ENCODE measurements at places on chromosomes 5 and 9. TPM values are rescaled to one million over a fixed set of nuclear protein-coding genes. Genes with fewer than 3 reads are reported as not detected.

SLC6A19 gene
- not detected for polyA plus RNA-seq

SPATA31E1 gene
- polyA plus RNA-seq: not detected

CORO2A gene
- polyA plus RNA-seq: 12.9 TPM

ENHO gene
- polyA plus RNA-seq: 0.13 TPM

STPG3 gene
- not detected for polyA plus RNA-seq

HSD17B3 gene
- not detected for polyA plus RNA-seq

DNA sequence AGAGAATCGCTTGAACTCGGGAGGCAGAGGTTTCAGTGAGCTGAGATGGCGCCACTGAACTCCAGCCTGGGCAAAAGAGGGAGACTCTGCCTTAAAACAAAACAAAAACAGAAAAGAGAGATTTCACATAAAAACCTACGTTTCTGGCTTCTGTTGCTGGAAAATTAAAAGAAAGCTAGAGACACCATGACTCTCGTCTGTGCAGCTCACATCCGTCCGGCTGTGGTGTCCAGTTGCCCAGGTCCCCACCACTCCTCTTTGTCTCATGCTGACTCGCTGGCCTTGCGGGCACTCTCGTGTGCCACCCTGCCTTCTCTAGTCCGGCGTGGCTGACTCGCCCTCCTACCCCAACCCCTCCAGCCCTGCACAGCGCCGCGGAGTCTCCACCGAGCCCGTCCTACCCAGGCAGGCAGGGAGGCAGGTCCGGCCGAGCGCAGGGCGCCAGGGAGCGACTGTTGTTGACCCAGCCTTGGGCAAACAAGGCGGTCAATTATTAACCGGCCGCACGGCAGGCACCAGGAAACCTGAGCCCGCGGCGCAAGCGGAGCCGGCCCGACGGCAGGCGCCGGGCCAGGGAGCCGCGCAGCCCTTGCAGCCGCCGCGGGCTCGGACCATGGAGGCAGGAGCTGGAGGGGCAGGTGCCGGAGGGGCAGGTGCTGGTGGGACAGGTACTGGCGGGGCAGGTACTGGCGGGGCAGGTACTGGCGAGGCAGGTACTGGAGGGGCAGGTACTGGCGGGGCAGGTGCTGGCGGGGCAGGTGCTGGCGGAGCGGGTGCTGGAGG lies at the start of gene PRRT1B:
PRRT1B (plus strand) TSS at position 521 of the 783 bp plus-strand sequence; CDS start at position 614, 93 bp downstream.
- no peak for DNase-seq

GRCh38 chr5:159854916-159855315 lies 61.4 kb upstream of the ADRA1B start:
- DNase-seq: no peak

DNA sequence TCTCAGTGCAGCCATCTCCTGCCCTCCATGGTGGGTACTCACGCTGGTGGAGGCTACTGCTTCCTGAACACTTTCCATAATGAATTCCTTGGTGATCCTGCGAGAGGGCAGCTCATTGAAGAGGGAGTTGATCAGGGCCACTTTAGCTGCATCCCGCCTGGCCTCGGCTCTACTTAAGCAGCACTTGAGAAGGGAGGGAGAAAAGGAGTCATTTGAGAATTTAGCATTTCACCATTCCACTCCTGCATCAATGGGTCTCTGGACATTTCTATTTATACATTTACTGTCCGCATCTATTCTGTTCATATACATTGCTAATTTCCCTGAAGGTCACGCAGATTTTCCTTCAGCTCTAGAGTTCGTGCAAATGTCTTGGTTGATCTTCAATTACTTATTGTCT lies 35.1 kb downstream of the LIX1 start:
- DNase-seq: no peak

- DNase-seq: no peak
Measured at GRCh38 chr5:159951387-159951786, 35.1 kb downstream of the ADRA1B start.

- no peak for DNase-seq
Measured at GRCh38 chr9:126494746-126495145, 119.0 kb upstream of the LMX1B start.

DNA sequence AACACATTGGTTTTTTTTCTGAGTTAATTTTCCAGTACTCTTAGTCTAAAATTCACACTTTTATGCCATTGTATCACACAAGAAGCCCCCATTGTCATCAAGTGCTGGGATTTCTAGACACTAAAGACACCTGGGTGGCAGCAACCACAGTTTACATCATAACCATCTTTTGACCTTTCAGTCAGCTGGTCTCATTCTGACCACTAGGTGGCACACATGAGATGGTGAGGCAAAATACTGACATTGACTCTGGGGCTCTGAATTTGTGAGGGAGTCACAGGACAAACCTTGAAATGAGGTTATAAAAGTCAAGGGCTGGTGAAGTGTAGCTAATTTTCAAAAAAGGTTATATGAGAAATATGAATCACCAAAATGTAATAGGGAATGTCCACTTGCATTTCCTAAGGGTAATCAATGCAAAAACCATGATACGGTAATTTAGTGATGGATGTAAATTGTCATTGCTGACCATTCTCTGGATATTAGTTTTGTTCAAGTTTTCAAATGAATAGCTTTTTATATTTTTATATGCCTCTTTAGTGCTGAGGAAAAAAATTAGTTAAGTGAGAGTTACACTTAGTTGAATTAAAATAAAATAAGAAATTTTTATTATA lies 229.4 kb downstream of the DMAC1 start:
- peak; percentile 8 for DNase-seq

DNA sequence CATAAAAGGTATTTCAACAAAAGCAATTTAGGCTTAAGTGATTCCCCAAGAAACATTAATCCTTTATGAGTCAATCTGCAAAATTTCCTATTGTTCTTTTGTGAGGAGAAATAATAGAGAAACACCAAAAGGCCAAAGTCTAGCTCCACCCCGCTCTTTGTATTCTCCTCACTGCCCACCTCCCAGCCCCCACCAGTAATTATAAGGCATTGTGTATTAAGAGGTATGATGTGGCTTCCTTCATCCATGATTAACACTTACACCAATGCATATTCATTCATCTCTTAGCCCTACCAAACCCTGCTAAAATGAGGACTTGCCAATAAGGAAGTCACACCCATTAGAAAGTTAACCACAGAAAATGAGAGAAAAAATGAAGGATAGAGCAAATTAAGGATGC lies 105.3 kb upstream of the SPATA31D4 start:
- peak; percentile 20 for DNase-seq

DNA sequence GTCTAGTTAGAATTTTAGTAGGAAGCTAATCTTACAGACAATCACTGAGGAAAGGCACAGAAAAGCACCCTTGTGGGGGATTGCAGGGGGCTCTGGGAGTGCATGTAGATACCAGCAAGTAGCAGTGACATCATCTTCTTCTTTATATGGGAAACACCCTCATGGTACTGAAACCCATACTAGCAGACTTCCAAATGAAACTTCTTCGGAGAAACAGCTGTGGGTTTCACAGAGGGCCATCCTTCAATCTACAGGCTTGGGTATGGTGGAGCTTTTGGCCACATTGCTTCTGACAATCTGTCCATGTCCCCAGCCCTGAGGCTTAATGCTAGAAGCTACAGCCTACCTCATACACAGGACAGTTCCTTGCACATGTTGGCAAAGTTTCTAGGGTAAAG lies 165.2 kb upstream of the NFIB start:
- DNase-seq: no peak

DNA sequence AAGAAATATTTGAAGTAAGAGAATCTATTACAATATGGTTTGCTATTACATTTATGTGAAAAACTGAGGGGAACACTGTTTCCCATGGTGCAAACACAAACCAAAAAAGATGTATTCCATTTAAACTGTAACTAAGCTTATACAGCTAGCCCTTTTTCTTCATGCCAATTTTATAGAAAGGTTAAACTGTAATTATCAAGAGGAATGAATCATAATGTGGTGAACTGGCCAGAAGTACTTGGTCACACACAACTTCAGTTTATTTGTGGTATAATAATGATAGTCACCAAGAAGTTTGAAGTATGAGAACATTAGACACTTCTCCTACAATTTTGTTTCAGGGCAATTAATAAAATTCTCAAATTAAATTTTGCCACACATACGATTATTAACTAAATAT lies 177.9 kb downstream of the XRCC4 start:
- no peak for DNase-seq

DNA sequence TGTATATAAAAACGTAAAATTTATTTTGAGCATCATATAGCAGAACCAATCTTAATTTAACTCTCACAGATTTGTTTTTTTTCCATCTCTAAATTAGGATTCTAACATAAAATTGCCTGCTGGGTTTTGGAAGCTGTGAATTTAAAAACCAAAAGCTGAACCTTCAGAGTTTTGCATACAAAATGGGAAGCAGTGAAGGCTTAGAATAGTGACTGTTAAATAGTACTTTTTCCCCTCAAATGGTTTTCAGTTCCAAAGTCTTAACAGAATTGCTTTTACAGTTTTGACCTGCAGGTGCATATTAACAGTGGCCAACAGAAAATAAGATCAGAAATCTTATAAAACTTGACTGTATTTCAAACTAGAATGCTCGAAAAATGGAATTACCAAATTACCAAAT lies 55.1 kb upstream of the LVRN start:
- no peak for DNase-seq

DNA sequence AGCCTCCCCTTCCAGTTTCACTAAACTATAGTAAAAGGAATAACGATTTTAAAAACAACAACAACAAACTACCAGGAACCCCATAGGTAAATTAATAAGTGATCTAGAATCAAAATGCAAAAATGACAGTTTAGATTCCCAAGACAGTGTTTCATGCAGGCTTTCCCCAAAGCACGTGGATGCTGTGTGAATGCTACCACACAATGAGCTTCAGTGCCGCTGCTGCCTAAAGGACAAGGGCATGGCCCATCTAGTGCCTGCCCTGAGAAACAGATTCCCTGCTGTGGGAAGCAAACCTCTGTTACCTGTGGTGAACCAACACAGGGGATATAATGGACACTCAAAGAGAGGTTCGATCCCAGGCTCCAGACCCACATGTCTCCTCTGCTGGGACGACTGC lies 23.7 kb upstream of the CKMT2 start:
- DNase-seq: no peak

GRCh38 chr5:43203373-43203772 lies 11.3 kb downstream of the NIM1K start:
- DNase-seq: no peak

GRCh38 chr5:143955141-143955540 lies 143.2 kb downstream of the HMHB1 start:
- DNase-seq: no peak

GRCh38 chr5:62374090-62374489 lies 29.6 kb downstream of the DIMT1 start:
- DNase-seq: no peak

- DNase-seq: no peak
Measured at GRCh38 chr9:16611001-16611400, 259.5 kb downstream of the BNC2 start.

GRCh38 chr9:134641990-134642384 lies 384 bp downstream of the COL5A1 start:
- no peak for DNase-seq

DNA sequence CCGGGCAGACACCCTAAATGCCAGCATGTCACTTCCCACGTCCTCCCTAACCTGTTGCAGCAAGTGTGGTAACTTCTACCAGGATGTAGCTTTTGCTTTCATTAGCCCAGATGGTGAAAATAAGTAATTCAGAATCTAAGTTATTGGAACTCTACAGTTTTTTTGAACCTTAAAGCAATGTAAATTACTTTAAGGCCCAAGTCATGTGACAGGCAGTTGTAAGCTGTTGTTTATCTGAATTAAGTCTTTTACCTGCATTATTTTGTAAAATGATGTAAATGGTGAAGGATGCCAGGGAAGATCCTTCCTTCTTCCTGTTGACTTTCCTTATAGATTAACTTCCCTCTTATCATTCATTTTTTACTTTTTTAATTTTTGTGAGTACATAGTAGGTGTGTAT lies 670.2 kb downstream of the SEMA5A start:
- no peak for DNase-seq

DNA sequence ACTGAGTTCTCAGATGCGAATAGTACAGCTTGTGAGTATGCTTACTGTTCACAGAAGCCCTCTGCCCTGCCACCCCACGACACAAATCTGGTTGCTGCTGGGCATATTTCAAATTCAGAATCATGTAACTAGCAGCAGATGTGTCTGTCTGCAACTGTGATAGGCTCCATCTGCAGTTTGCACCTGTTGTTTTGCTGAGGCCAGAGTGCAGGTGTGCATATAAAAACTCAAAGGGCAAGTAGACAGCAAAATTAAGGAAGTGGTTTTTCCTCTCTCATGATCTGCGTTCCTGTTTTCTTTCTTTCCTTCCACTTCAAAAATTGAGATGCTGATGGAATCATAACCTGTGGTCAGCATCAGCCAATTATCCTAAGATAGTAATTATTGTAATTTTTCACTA lies 1000.5 kb downstream of the PTPRD start:
- no peak for DNase-seq

All from foreskin keratinocyte (primary cell).